ENCODE measurements at places on chromosomes 7 and 10.
A peak's percentile ranks its signal among the peaks of the same experiment; 100 is the strongest.

DNA sequence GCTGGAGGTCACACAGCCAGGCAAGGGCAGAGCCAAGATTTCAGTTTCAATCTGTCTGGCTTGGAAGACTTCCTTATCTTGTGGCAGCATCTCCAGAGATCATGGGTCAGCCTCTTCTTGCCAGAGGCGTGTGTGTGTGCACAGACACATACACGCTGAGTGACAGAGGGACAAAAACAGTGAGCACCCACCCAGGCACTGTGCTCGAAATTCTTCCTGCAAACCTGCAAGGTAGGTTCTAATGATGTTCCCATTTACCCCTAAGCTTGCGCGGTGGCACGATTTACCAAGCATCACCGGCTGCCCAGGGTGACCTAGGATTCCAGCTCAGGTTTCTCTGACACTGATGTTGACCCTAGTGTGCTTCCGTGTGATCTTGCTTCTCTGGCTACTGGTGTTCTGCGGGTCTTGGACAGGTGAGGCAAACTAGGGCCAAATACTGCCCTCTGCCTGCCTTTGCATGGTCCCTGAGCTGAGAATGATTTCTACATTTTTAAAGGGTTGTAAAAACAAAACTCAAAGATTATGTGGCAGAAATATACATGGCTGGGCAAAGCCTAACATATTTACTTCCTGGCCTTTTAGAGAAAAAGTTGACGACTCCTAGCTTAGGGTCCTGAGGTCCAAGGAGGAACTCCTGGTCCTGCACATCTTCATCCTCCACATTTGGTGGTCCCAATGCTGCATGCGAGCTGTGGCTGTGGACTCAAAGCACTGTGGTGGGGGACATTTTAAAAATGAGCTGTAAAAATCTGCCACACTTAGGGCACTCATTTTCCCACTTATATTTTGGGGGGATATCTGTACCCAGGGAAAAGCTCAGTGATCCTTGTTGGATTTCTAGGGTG is 268.5 kb downstream of the RPS24 start:
- no peak for DNase-seq

DNA sequence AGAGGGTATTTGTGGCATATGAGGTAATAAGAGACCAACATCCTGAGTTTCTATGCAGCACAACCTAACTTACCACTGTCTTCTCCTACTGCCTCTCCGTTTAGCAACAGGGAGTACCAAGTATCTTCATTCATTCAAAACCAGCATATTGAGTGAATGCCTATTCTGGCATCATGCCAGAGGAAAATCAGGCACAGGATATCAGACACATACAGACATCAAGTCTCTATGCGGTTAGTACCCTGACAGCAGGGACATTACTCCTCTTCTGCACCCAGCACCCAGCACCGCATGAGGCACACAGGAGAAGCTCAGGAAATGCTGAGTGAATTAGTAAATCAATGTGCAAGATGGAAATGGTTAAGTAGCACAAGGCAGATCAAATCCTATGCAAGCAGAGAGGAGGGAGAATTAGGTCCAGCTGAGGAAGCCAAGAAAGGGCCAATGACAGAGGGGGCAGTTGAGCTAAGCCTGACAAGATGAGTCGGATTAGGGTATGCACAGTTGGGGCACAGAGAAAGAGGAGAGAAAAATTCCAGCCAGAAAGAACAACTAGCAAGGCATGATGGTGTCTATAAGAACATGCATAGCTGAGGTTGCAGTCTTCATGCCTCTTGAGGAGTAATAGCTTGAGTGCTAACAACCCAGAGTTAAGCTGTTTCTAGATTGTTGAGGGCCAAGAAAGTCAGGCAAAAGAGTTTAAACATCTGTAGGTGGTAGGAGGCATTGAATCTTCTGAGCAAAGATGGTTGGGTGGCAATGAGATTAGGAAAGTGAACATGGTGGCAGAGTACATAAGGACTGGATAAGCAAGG is 146.0 kb downstream of the PLXNA4 start:
- peak; percentile 10 for DNase-seq

DNA sequence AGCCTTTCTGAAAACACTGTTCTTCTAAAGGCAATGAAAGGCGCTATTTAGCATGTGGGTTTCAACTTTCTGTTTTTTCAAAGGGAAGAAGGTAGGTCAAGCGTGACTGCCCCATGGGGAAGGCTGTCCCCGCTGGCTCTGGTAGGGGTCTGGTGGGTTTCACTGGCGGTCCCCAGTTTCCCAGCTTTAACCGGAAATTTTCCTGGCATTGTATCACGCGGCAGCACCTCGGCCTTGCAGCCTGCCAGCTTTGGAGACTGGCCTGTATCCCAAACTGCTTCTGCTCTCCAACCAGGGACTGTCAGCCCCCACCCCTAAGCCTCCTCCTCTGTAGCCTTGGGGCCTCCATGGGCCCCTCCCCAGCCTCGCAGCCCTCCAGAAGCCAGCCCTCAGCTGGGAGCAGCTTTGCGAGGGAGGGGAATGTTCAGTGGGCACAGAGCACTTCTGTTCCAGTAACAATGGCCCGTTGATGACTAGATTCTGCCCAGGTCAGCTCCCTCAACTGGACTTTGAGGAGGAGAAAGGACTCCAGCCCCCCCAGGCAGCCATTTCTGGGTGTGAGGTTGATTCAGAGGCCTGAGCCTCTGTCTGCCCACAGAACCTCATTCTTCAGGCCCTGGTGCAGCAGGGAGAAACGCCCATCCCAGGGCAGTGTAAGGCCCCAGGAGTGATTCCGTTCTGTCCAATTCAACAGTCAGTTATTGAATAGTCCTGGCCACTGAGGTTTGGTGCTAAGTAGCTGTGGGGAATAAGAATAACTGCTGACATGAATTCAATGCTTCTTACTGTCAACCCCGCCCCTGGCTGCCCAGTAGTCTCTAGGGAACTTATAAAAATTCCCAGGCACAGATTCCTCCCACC is 17.1 kb downstream of the CHST3 start:
- DNase-seq = peak; percentile 39

DNA sequence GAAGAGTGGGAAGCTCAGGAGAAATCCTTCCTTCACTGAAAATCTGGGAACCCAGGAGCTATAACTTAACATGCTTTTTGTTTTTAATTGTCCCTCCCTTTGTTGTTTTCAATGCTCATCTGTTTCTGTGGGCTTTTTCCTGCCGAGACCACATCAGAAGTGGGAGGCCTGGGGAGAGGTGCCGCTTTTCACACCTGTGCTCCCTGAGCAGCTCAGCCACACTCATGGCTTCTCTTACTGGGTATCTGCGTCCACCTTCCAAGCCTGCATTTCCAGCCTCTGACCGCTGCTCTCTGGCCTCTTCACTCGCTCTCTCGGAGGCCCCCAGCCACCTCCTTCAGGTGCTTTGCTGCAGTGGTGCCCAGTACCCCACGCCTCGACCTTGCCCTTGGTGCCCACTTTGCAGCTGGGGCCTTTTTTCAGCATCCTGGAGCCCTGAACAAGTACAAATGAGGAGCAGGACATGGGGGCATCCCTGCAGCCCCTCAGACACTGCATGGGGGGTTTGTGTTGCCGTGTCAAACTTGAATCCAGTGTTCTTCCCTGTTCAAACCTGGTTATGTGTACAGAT is 9.9 kb downstream of the C7orf57 start:
- DNase-seq = no peak

DNA sequence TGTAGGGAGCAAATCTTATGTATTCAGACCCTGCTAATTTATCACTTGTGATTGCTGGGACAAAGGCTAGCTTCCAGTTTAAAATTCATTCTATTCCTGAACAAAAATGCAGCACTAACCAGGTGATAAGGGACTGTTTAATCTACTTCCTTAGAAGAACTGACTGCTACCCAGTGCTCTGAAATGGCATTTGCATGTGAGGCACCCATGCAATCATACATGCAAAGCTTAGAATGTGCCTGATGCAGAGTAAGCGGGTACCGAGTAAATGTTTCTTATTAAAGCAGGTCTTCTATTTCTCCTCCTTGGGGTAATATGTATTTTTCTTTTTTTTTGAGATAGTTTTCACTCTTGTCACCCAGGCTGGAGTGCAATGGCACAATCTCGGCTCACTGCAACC is 54.5 kb downstream of the NEURL1 start:
- DNase-seq = no peak

DNA sequence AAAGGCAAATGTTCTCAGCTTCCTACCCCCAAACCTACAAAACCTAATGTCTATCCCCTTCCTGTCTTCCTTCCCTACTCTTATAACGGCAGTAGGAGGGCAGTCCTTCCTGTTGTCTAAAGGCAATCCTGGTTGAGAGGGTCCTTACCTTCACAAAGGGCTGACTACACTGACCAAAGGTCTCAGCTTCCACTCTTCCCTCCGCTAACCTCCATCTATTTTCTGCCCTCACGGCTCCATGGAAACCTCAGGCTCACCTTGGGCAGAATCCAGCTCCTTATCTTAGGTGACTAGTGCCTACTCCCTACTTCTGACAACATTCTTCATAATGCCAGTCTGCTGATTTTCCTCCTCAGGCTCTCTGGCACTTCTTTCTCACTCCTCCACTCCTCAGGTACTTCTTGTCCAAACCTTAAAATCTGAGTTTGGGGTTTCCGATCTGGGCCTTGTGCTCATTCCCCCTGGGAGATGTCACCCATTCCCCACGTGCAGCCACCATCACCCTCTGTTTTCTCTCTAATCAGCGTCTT is 542 bp downstream of the FBXL13 start:
- no peak for DNase-seq

- no peak for DNase-seq
Observed at GRCh38 chr7:1977876-1978441, 254.8 kb downstream of the MAD1L1 start.

- DNase-seq = no peak
Observed at GRCh38 chr10:22560096-22560912, 154.1 kb downstream of the PIP4K2A start.

DNA sequence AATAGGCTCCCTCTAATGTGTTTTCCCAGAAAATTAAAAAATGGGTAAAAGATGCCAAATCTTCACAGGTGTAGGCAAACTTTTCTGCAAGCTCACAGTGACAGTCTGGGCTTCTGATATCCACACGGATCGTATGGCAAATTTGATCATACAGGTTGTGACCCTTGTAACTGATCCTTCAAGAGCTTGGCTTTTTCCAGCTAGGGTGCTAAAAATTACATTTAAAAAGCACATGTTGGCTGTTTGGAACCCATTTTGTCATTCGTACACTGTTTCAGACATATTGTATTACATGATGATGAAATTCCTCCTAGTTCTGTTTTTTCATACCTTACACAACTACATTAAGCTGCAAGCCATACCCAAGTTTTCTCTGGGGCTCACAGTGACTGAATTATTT is 138.7 kb downstream of the GFRA1 start:
- DNase-seq = no peak

- peak; percentile 65 for DNase-seq
Observed at GRCh38 chr7:2761131-2761624, 73.2 kb downstream of the AMZ1 start.

- DNase-seq = no peak
Observed at GRCh38 chr7:115679423-115679822, 351.1 kb downstream of the TFEC start.

DNA sequence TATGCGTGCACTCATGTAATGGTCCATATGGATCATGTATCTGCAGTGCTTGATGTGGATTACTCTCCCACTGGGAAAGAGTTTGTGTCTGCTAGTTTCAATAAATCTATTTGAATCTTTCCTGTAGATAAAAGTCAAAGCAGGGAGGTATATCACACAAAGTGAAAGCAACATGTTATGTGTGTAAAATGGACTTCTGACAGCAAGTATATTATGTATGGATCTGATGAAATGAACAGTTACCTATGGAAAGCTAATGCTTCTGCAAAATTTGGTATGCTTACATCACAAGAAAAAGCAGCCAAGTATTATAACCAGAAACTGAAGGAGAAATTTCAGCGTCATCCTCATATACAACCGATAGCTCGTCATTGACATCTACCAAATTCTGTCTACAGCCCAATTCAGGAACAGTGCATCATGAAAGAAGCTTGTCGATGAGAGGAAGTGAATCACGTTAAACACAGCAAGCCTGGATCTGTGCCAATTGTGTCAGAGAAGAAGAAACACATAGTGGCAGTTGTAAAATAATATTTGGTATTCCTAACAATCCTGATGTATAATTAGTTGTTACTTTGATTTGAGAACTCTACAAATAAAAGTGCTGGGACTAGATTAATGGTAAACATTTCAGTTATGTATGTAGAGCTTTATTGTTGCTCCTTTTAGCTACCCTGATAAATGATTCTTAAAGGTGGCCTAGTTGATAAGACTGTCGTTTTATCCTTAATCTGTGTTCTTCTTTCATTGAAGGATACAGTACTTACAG is 14.2 kb upstream of the SYPL1 start:
- peak; percentile 83 for DNase-seq

- DNase-seq = no peak
Observed at GRCh38 chr7:26944501-26945358, 80.3 kb upstream of the SKAP2 start.

DNA sequence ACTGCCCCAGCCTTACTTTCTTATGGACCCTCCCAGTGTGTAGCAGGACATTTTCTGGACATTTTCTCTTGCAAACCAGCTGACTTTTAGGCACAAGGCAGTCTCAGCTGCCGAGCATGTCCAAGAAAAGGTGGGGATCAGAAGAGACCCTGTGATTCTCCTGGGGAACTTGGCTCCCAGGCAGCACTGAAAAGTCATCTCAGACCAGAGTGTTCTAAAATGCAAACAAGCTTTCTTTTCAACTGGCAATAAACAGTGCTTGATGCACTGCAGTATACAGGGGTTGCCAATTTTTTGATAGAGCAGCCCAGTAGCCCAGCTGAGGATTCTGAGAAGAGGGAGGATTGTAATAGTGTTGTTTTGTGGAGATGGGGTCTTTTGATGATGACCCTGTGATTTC is 168.0 kb upstream of the PHYHIPL start:
- no peak for DNase-seq
